ENCODE measurements at places on chromosomes 2 and 18.

GRCh38 chr18:22293417-22293816 lies 124.0 kb downstream of the GATA6 start:
- DNase-seq = no peak

GRCh38 chr2:148604927-148605326 lies 39.6 kb upstream of the EPC2 start:
- DNase-seq = no peak

GRCh38 chr18:524466-524865 lies 24.0 kb upstream of the COLEC12 start:
- no peak for DNase-seq

DNA sequence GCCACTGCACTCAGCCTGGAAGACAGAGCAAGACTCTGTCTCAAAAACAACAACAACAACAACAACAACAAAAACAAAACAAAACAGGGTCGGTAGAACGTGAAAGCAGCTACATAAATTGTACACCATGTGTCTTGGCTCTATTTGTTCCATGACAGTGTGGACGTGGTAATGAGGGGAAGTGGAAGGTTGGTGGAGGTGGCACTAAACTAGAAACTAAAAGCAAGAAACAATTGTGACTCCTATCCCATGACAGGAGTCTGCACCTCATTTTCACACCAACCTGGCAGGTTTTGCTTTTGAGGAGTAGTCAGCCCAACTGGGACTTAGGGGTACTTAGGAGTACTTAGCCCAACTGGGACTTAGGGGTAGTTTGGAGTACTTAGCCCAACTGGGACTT lies 62.5 kb upstream of the MRPS9 start:
- DNase-seq = no peak

GRCh38 chr2:163856941-163857340 lies 121.1 kb upstream of the FIGN start:
- no peak for DNase-seq

DNA sequence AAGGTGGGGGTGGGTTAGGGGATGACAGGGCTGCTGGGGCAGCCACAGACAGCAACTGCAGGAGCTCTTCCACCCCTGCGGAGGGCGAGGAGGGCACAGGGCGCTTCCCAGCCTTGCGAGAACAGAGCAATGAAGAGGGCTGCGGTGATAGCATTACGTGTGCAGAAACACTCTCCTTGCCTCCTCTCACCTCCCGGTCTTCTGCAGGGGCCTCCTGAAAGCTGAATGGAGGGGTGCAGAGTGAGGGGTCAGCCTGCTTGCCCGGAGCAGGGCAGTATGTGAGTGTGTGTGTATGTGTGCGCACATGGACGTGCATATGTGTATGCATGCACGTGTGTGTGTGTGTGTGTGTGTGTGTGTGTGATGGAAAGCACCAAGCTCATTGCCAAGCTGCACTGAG lies 29.5 kb upstream of the IL1R2 start:
- DNase-seq = no peak

- DNase-seq = no peak
Observed at GRCh38 chr2:116874021-116874420, 940.5 kb upstream of the DDX18 start.

- no peak for DNase-seq
Observed at GRCh38 chr2:84309281-84309680, 149.8 kb downstream of the SUCLG1 start.

DNA sequence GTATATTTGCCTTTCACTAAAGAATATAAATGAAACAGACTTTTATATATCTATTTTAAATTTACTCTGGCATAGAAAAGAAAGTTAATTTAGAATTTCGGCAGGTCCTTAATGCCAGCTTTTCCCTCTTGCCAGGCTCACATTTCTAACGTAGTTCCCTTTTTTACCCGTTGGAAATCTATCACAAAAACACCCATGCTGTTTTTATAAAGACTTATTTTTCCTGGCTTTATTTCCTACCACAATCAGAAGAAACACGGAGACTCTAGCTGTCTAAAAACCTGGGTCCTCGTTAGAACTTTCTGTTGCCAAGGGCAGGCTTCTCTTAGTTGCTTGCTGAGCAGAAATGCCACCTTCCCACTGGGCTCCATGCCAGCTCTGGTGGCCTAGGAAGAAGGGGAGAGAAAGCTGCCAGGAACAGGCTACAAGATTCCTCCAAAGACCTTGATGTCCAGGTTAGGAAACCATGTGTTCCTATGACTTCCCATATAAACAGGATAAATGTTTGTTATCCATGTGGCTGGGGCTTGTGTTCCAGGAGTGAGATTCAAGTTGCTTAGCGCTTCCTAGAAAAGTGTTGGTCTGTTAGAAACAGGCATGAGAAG lies 17.8 kb upstream of the TMEM18 start:
- DNase-seq = no peak

DNA sequence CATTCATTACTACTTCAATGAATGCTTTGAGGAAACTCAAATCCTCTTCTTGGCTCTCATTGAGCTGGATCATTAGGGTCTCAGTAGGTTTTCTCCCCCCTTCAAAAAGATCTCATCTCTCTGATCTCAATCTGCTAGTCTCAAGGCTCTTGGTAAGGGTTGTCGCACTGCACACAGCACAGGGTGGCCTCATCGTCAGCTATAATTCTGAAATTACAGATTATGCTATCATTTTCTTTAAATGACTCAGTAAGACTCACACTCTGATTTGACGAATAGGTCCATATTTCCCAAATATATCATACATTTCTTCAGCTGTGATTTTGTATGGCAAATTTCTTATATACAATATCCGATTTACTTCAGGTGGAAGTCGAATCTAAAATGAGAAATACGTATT lies 2.3 kb downstream of the SF3B6 start:
- no peak for DNase-seq

DNA sequence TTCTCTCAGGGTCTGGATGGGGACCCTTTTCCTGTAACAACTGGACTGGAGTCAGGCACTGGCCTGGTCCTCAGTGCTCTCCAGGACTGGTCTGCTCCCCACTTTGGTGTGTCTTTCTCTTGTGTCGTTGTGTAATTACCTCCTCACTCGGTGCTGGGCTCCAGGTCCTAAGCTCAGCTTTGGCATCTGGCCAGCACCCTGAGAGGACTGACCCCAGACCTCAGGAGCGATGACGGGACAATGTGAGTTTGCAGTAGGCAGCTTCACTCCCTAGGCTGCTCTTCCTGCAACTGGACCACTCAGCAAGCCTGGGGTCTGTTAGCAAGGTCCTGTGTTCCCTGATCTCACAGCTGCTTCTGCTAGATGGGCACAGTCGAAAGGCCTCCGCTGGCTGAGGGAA lies 93.8 kb downstream of the COLEC12 start:
- no peak for DNase-seq

DNA sequence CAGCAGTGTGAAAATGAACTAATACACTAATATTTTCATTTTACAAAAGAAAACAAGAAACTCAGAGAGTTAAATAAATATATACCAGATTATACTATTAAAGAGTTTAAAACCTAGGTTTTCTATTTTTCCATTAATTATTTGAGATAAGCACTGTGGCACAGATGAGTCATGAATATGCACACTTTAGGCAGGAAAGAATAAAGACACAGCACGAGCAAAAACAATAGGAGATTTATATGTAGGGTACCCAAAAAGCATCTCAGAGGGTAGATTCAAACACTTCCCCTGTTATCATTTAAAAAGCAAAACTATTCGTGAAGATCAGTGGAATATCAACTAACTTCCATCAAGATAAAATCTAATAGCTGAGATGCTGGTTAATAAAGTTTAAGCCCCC lies 430.6 kb downstream of the ERBB4 start:
- DNase-seq = no peak

DNA sequence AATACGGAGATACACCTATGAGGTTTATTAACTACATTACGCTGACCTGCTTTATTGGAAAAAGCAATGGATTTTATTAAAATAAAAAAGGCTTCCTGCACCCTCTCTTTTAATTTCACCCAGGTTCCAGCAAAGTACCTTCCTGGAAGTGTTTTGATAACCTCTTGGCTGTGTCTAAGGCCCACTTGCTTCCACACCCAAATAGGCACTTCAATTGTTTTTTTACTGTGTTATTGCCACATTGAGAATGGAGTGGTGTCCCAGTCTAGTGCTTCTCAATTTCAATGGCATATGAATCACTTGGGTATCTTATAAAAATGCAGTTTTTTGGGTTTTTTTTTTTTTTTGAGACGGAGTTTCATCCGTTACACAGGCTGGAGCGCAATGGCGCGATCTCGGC lies 47.6 kb downstream of the SF3B1 start:
- no peak for DNase-seq

GRCh38 chr2:99729104-99730025 lies 239.5 kb upstream of the REV1 start:
- no peak for DNase-seq

- DNase-seq = peak; percentile 17
Observed at GRCh38 chr2:55887901-55888624, 35.5 kb downstream of the EFEMP1 start.

DNA sequence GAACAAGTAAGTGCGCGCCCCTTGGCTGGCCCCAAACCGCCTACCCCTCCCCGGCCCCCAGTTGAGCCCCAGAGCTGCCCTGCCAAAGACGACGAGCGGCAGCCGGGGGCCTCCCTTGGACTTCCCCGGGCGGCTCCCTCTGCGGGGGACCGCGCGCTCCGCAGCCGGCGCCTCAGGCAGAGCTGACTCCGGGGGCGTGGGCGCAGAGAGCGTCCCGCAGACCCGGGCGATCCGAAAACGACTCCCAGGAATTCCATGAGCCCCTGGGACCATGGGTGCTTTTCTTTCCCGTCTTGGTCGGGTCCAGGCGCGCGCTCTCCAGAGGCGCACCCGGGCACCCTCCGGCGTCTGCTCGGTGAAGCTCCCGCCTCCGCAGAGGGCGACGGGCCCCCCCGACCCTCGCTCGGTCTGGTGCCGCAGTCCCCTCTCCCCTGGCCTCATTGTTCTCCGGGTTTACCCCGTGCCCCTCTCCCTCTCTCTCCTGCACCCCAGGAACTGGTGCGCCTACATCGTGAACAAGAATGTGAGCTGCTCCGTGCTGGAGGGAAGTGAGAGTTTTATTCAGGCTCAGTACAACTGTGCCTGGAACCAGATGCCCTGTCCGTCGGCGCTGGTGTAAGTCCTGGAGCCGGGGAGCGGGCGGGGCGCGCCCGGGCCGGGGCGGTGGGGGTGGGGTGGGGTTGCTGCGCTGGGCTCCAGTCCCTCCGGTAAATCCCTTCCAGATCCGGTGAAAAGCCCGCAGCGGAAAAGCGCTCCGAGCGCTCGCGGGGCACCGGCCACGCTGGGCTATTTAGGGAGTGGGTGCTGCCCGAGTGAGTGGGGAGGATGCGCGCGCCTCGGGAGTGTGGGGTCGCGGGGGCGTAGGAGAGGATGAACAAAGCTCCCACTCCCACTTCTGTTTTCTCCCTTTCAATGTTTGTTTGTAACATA lies 776 bp downstream of the EMILIN2 start:
- peak; percentile 26 for DNase-seq

GRCh38 chr18:9366126-9366714 lies 31.6 kb downstream of the TWSG1 start:
- peak; percentile 50 for DNase-seq

DNA sequence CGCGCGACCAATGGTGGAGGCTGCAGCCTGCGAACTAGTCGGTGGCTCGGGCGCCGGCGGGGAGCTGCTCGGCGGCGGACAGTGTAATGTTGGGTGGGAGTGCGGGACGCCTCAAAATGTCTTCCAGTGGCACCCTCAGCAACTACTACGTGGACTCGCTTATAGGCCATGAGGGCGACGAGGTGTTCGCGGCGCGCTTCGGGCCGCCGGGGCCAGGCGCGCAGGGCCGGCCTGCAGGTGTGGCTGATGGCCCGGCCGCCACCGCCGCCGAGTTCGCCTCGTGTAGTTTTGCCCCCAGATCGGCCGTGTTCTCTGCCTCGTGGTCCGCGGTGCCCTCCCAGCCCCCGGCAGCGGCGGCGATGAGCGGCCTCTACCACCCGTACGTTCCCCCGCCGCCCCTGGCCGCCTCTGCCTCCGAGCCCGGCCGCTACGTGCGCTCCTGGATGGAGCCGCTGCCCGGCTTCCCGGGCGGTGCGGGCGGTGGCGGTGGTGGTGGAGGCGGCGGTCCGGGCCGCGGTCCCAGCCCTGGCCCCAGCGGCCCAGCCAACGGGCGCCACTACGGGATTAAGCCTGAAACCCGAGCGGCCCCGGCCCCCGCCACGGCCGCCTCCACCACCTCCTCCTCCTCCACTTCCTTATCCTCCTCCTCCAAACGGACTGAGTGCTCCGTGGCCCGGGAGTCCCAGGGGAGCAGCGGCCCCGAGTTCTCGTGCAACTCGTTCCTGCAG lies at the start of gene HOXD9:
HOXD9 (plus strand) TSS at position 37 of the 728 bp plus-strand sequence; CDS start at position 87, 50 bp downstream.
- DNase-seq = peak; percentile 67

- DNase-seq = no peak
Observed at GRCh38 chr2:69969991-69970390, 8.6 kb upstream of the ASPRV1 start.

- no peak for DNase-seq
Observed at GRCh38 chr2:232162187-232162586, 200.7 kb downstream of the DIS3L2 start.

DNA sequence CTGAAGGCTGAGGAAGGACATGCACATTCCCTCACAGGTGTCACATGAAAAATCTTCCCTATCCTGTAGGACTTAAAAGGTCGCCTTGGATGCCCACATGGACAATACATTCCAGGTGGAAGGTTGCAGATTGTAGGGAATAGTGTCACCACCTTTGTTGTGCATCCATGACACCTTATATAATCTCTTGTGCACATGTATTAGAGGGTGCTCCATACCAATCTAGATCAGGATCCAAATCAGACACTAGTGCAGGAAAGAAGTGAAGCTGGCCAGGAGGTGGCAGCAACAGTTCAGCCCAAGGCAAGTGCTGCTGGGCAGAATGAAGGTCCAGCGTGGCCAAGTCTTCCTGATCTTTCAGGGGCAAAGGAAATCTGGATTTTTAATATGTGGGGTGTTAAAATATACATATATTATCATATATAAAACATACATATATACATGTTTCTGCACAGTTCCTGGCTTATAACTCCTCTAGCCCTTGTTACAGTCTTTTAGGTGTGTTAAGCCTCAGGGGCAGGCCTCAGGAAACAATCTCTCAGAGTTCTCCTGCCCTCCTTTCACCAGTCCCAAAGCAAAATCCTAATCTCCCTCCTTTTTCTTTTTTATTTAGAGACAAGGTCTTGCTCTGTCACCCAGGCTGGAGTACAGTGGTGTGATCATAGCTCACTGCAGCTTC lies 16.6 kb downstream of the NIF3L1 start:
- DNase-seq = peak; percentile 60

DNA sequence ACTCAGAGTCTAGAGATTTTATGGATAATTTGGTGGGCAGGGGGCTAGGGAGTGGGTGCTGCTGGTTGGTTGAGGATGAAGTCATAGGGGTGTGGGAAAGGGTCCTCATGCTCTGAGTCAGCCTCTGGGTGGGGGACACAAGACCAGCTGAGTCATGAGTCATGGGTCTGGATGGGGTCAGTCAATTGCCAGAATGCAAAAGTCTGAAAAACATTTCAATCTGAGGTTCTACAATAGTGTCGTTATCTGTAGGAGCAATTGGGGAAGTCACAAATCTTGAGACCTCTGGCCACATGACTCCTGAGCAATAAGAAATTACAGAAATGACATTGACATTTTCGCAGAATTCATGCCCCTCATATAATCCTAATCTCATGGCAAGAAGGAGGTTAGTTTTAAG lies 15.1 kb downstream of the NMS start:
- no peak for DNase-seq

Measured in kidney capillary endothelial cell (primary cell).